ENCODE measurements at places on chromosomes 1 and 21.

- DNase-seq, result no peak
Observed at GRCh38 chr1:212949771-212950170, 570 bp upstream of the VASH2 start.

GRCh38 chr1:170471398-170472053 lies 60.4 kb upstream of the GORAB start:
- DNase-seq, result peak; percentile 62

DNA sequence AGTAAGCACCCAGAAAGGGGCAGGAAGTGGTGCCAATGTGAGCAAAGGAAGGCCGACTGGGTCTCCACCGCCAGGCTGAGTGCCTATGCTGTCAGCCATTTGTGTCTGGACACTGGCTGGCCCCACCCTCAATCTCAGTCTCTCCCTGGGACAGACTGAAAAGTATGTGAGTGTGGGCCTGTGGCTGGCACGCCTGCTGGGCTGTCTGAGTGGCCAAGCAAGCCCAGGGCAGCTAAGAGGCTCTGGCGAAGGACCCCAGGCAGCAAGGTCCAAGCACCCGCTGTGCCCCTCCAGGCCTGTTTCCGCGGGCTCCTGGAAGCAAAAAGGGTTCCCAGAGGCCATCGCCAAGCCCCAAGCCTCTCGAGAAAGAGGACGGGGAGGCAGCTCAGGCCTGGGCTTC lies 93.3 kb upstream of the VAMP3 start:
- DNase-seq, result no peak

DNA sequence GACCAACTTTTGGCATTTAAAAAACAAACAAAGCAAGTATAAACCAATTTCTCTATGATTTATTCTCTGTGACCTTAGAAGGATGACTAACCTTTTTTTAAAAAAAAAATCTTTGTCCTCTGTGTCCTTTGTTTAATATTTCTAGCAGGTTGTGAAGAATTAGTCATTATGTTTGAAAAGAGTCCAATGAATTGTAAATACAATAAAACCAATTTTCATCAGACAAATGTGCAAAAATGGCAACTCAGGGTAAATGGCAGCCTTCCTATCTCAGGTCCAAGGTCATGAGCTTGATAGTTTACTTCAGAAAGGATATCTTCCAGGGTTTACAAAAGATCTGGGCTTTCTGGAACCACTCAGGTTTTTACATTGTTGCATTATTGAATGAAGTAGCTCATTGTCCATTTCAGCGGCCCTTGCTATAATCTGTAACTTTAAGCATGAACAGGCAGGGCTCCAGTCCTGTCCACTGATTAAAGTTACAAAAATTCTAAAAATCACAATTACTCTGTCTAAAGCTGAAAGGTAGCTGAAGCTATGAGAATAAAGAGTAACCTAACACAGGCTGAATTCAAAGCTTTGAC lies 11.7 kb upstream of the MAP3K21 start:
- DNase-seq, result no peak

GRCh38 chr1:79708646-79709265 lies 702.2 kb upstream of the ADGRL4 start:
- DNase-seq, result no peak

DNA sequence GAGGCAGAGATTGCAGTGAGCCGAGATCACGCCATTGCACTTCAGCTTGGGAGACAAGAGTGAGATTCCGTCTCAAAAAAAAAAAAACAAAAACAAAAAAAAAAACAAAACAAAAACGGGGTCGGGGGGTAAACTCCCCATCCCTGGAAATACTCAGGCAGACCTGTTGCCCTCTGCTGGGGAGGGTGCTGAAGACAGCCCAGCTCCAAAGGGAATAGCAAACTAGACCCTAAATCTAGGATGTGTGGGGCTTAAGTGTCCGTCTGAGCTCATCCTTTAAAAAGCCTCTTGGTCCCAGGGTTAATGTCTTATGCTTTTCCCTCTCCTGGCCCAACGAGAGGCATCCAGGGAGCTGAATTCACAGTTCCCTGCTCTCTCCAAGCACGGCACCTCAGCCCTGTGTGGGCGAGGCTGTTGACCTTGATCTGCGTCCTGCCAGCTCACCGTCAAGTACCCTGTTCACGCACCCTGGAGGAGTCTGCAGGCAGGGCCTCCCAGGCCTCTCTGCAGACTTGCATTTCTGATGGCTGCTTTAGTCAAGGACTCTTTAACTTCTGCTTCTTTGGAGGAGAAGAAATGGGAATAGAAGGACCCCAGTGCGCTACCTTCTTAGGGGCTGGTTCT lies 22.3 kb downstream of the KCND3 start:
- DNase-seq, result no peak

GRCh38 chr1:53091841-53092645 lies 30.0 kb downstream of the PODN start:
- DNase-seq, result no peak

DNA sequence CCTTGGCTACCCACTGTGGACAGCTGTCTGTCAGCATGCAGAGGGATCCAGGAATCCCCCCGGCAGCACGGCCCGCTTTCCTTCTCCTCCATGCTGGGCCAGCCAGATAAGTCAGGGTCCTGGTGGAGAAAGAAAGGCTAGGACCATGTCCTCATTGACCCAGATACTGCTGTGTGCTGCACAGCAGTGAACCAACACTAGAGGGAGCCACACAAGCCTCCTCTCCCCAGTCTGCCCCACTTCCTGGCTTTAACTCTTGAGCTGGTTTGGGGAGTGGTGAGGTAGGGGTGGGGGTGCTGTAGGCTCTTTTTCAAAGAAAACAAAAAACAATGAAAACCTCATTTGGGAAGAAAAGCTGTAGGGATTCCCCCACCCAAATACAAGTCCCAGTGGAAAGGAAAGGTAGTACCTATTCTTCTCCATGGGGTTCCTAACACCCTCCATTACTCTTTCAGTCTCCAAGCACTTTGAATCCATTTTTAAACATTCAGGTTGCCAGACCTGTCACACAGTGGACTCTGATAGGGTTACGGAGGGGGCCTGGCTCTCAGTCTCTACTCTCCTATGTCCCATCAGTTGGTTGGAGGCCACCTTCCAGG lies 84.9 kb upstream of the CD1D start:
- peak; percentile 21 for DNase-seq

DNA sequence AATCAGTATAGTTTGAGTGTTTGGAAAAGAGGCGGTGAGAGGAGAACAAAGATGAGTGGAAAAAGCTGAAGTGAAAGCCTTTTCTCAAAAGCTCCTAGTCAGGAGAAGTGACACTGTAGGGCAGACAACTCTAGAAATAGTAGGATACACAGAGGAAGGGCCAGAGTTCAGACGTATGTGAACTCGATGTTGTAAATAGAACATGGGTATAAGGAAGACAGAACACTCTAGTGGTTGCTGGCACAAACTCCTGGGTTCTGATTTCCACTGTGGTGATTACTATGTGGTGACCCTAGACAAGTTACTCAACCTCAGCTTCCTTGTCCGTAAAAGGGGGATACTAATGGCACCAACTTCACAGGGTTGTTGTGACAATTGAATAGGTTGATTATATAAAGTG lies 30.2 kb upstream of the MGST3 start:
- DNase-seq, result no peak

DNA sequence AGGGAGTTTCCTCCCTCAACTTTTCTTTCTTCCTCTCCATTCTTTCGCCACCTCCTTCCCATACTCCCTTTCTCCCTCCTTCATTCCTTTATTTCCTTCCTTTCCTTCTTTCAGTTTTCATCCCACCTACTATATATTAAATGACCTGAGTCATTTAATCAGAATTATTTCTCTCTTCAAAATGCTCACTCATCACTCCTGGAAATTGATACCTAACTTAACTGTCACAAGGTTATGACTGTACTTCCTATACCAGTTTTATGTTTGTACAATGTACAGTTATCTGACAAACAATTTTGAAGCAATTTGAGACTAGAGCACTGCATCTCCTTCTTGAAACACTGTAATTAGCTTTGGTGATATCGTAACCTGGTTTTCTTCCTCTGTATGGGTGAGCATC lies 41.4 kb downstream of the NEXN start:
- DNase-seq, result no peak

GRCh38 chr1:53594391-53595180 lies 135.4 kb downstream of the DMRTB1 start:
- no peak for DNase-seq

- DNase-seq, result peak; percentile 22
Observed at GRCh38 chr1:112956544-112957132, 642 bp upstream of the SLC16A1 start.

DNA sequence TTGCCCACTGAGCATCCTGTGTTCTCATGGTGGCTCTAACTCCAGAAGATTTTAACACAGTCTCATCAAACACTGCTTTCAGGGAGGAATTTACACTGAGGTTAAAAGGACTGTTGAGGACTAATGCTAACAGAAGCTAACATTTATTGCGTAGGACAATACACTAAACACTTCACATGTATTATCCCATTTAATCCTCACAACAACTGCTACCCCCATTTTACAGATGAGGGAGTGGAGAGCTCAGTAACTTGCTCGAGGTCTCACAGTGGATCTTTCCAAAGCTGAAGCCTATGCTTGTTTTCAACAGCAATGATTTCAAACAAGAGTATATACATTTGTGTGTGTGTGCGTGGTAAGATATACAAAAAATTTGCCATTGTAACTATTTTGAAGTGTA lies 13.9 kb downstream of the ATF3 start:
- no peak for DNase-seq

- DNase-seq, result no peak
Observed at GRCh38 chr1:224338150-224338838, 8.3 kb upstream of the NVL start.

- DNase-seq, result no peak
Observed at GRCh38 chr1:165795894-165796293, 27.2 kb upstream of the TMCO1 start.

GRCh38 chr1:230300322-230301301 lies 125.5 kb downstream of the PGBD5 start:
- DNase-seq, result no peak

GRCh38 chr1:179550746-179551682 lies 24.7 kb downstream of the NPHS2 start:
- DNase-seq, result peak; percentile 63

GRCh38 chr1:87965193-87965592 lies 636.5 kb downstream of the LMO4 start:
- DNase-seq, result no peak

DNA sequence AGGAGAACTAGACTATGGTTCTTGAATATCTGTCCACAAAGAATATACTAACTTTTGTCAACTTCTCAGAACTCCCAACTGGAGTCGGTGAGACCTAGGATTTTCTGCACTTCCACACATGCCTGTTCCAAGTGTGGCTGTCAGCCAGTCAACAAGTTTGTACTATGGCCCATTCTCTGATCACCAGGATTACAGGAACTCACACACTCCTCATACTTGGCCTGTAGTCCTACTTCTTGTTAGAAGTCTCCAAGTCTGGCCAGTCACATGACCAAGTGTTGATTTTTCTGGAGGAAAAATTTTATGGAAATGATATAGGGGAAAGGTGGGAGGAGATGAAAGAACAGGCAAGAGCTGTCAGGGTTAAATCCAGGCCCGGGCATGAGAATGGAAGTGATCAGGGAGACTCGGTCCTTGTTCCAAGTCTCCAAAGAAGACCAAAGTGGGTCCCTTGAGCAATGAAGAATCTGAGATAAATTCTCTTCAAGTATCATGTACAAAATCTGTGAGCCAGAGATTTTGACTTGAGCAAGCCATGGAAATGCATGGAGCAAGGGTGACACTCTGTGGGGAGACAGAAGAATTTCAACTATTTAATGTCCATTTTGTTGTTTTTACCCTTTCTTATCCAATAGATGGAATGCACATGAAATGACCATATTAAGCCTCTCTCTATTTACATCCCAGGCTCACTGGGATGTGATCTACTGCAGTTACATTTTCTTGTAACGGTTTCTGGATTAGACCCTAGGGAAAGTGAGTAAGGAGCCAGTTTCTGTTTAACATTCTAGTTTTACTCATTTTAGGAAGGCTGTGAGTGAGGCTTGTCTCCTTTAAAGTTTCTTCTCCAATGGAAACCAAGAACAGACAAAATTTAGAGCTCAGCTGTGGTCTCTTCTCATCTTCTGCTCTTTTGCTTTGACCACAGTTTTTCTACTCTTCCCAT lies 320.9 kb downstream of the ASTN1 start:
- DNase-seq, result peak; percentile 17

- no peak for DNase-seq
Observed at GRCh38 chr1:207911856-207912760, 1.2 kb upstream of the CD34 start.

- DNase-seq, result no peak
Observed at GRCh38 chr1:168386949-168387586, 106.4 kb downstream of the TBX19 start.

DNA sequence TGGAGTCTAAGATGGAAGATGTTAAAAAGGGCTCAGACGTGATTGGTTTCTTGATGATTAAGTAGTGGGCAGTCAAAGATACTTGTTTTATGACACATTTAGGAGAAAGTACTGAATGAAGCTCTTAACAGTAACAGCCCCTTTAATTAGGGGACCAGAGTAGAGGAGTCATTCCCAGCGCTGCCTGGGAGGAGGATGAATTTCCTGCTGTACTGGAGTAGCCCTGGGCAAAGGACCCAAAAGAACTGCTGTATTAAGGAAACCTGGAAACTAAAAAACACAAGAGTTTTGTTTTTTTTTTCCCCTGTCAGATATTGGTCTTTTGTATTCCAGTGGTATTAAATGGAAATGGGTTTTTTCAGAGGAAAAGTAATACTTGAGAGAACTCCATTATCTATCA lies 126.5 kb downstream of the NFIA start:
- DNase-seq, result no peak

GRCh38 chr1:89347296-89347695 lies 16.6 kb upstream of the GBP6 start:
- no peak for DNase-seq

GRCh38 chr1:241846375-241846774 lies 1.6 kb upstream of the EXO1 start:
- DNase-seq, result no peak

DNA sequence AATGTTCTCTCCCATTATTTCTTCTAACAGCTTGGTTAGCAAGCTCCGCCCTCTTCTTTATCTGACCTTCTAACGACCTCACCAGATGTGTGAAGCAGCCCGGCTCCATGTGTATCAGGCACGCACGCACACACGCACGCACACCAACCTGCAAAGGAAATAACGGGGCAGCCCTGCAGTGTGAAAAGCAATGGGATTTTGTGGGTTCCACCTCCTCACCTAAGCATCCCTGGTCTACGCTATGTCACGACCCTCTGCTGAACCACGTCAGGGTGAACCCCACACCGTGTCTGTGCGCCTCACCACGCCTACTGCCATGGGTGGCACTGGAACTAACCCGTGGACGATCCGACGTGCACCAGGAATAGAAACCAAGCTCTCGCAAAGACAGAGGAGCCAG lies 10.4 kb downstream of the SSU72 start:
- DNase-seq, result no peak

DNA sequence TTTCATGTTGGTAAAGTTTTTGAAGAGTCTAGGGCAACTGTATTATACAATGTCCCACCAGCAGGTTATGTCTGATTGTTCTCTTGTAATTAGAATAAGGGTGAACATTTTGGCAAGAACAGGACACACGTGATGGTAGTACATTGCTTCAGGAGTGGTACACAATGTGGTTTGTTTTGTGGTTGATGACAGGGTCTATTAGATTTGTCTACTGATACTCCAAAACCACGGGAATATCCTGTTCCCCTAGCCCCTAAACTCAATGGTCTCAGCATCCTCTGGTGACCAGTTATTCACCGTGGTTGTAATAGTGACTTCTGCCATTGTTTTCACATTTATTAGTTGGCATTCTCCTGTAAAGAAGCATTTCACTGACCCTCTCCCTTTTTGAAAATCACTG lies 22.1 kb upstream of the ACTA1 start:
- DNase-seq, result no peak

GRCh38 chr1:44696789-44697345 lies 22.4 kb downstream of the ARMH1 start:
- no peak for DNase-seq

GRCh38 chr1:56404561-56405030 lies 174.8 kb downstream of the PLPP3 start:
- no peak for DNase-seq

Measured in HFFc6 (cell line).